ENCODE measurements at places on chromosomes 1 and 21.

- no peak for DNase-seq
These were observed 106.9 kb downstream of the DYRK1A start for GRCh38 chr21:37473491-37473890.

DNA sequence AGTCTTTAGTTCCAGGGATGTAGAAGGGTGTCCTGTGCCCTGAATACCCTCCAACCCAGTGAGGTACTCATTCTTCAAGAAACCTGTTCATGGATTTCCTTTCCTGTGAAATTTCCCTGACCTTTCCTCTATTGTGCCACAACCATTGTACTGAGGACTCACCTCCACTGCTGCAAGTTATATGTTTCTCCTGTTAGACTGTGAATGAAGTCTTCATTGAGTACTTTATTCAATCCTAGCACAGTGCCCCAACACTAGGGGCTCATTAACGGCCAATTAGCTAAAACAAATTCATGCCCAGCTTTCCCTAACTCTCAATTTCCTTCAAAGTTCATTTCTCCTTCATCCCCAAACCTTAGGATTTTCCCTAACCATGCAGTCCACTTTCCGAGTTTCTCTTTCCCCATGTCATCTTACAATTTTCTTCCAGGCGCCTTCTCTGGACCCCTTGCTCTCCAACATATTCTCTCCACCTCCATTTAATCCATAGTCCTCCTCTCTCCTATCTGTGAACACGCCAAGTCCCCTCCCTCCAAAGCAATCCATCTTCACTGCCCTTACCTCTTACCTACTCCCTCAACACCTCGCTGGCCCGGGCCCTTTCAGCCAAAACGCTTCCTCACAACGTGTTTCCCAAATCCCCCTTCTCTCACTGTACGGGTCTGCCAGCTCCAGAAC is 1.3 kb downstream of the TRIM33 start:
- no peak for DNase-seq

GRCh38 chr1:56574794-56575193 is 4.6 kb downstream of the PLPP3 start:
- DNase-seq, result no peak

GRCh38 chr1:116732726-116733125 is 21.5 kb upstream of the CD2 start:
- no peak for DNase-seq

All from Jurkat, Clone E6-1 (cell line).